ENCODE measurements at places on chromosomes 2 and 18.

DNA sequence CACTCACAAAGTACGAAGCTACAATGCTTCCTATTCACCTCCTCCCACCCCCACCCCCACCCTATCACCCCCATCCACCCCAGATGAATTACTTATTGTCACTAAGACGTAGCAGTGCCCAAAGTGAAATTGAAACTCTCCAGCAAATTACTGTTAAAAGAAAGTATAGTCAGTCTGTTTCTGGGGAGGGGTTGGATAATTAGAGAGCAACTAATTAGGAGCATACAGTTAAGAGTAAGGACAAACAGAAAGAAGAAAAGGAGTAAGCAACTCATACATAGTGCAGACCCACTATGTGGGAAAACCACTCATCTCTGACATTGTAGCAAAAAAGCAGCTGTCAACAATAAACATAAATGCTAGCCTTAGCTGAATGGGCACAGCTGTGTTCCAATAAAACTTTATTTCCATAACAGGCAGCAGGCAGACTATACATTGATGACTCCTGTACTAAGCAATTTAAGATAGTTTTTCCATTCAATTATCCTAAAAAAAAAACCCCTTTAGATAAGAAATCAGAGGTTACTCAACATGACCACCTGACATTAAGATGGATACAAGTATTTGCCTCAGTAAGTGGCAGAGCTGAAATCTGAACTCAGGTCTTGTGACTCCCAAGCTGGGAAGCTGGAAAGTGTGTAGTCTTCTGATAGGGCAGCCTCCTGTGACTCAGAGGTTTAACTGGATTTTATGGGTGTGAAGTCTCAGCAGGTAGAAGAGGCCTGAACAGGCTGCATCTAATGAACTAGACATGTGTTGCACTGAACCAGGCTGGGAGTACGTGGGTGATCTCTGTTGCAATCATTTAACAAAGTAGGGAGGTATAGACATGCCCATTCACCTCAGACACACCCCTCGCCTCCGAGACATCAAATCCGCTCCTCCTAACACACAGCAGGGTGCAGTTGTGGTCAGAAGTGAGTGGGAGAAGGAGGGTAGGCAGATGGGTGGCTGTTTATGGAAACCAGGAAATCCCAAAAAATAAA lies 171.8 kb upstream of the KLF7 start:
- DNase-seq = no peak

DNA sequence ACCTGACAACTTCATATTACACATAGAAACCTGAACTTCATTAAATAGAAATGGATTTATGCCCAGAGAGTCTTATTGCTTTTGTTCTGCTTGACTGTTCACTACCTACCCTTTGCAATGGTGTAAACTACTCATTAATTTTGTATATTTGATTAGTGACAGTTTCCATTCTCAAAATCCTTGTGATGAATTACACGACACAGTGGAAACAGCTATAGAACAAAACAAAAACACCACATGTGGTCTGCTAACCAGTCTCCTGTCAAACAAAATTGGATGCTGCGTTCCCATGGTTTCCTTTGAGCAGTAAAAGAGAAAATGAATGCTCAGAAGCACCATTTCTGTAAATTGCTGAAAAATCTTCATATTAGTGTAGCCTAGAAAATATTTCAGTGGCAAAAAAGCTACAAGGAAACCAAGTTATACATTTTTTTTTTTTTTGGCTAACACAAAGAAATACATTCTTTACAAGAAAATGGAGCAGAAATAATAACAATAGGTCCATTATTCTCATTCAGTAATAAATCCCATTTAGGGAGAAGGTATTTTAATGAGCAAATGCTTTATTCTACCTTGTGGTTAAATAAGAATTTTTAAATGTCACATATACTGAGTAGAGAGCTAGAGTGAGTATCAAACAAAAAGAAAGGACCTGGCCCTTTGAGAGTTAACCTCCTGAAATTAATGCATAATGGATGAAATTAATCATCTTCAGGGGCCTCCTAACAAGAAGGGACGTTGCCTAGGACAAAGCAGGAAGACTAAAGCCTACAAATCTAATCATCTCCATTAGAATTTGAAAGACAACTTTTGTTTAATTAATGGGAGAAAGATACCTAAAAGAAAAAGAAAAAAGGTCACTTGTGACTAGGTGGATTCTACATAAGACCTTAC lies 355.1 kb upstream of the ZC3H15 start:
- DNase-seq = no peak

DNA sequence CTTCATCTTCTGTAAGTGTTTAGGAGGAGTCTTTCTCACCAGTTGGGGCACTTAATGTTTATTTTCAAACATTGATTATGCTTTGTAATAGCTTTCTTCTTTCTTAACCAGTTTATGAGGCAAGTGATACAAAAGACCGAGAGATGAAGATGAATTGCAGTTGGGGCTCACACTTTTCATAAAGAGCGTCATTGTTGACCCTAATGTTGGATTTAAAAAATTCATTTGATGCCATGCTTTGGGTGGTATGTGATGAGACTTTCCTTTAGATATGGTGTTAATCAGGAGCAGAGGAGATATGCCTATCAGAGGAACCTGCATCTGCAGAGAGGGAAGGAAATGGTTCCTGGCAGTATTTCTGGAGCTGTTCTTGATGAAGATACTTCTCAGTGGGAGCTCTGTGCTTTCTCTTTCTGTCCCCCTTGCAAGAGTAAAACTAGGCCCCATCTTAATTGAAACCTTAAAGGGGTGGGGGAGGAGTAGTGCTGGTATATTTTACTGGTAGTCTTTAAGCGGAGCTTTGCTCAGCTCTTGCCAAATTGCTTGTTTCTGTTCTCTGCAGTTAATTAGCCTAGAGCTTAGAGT lies 2.3 kb downstream of the EML4 start:
- DNase-seq = no peak

- DNase-seq = no peak
These were observed 119.2 kb upstream of the ACVR1C start for GRCh38 chr2:157747695-157748370.

DNA sequence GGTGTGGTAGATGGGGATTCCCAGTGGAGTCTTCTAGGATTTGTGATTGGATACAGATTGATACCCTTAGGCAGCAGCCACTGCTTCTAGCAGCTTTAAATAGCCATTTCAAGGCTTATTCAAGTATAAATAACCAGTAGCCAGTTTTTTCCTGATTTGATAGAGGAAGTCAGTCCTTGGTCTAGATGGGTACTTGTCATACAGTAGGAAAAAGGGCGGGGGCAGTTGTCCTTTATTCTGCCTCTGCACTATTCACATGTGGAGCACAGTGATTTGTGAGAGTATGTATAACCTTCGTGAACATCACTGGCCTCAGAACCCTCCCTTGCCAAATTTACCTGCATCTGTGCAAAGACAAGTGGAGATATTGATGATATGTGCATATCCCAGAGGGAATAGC lies 6.8 kb downstream of the PPP1CB start:
- DNase-seq = no peak

- no peak for DNase-seq
These were observed 910.4 kb upstream of the GYPC start for GRCh38 chr2:125745514-125745913.

DNA sequence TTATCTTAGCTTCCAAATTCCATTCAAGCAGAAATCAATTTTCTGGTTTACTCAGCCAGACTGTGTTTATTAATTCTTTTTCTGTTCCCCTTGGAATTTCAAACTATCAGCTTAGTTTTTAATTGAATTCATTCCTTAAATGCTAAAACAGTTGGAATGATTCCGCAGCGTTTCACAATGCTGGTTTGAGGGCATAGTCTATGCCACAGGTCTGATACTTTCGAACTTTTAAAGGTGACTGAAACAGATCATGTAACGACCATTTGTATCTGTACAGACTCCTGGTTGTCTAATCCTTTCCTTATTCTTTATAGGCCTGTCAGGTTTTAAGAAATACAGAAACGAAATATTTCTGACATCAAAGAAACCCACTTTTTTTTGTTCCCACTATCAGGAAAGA lies 45.4 kb downstream of the STPG4 start:
- DNase-seq = no peak

GRCh38 chr18:47726550-47726949 lies 203.9 kb downstream of the SMAD2 start:
- DNase-seq = no peak

DNA sequence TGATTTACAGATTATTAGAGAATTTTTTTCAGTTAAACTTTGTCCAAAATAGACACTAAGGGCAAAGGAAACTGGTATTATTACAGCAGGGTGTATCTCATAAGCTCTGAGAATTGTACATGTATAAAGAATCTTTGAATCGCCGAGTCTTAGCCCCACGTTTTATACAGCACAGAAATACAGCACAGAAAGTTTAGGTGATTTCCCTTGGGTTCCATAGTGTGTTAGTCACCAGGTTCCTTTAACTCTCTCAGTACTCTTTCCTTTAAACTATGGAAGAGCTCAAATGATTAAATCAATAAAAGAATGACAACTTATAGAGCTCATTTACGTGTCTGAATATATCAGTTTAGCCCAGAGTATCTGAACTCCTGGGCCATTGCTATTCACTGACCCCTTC lies 256.8 kb downstream of the NEDD4L start:
- no peak for DNase-seq

DNA sequence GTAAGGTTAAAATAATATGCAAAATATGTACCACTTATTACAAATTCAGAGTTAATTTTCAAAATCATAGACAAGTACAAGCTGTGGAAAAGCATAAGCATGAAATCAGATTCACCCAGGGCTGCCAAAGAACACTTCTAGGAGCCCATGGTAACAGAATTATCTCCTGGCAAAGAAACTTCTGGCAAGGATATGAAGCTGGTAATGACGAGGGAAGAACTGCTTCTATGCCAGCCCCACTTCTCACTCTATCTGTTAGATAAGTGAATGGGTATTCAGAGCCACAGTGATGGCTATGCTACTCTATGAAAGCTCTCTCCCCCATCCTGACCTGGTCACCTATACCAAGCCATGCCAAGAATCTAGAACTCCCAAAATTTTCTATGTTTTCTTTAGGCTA lies 36.9 kb upstream of the PDE1A start:
- DNase-seq = no peak

DNA sequence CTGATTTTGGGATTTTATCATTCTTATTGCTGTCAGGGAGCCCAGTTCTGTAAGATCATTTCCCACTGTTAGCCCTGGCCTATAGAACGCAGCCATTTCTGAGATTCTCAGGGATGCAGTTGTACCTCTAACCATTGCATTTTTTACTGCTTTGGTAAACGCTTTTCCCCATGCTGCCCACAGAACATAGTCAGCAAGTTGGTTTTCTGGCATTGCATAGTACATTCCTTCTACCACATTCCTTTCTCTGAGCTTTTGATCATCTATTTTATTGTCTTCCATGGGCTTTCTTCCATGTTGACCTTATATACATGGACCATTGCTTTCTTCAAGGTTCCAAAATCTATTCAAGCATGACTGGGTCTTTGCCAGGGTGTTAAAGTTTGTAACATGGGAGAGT lies 86.8 kb upstream of the ST6GAL2 start:
- DNase-seq = no peak

GRCh38 chr2:223044092-223044836 lies 7.7 kb upstream of the KCNE4 start:
- peak; percentile 9 for DNase-seq

DNA sequence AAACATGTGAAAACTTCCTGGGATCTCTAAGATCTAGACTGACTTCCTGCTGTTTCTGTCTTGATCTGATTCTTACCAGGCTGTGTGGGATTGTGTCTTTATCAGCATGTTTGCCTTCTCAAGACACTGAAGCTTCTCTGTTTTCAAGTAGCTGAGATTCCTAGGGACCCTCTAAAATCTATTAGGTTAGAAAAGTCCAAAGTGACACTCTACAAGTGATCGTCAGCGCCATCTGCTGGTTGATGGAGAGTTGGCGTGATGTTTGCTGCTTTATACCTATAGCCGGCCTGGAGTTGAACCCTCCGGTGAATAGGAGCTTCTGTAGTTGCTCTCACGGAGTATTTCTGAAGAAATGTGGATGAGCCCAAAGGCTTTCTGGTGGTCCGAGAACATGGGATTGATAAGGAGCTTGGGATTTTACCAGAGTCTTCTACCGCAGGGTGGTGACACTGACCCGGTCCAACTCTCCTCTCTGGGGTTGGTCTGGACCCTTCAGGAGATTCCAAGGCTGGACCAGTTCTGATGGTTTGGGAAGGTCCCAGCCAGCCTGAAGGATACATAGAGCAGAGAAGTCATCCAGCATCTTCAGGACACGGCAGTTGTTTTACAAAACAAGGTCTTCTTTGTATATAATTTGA lies 96.0 kb upstream of the TTC39C start:
- DNase-seq = peak; percentile 51

- no peak for DNase-seq
These were observed 223.2 kb downstream of the PMAIP1 start for GRCh38 chr18:60123031-60123430.

DNA sequence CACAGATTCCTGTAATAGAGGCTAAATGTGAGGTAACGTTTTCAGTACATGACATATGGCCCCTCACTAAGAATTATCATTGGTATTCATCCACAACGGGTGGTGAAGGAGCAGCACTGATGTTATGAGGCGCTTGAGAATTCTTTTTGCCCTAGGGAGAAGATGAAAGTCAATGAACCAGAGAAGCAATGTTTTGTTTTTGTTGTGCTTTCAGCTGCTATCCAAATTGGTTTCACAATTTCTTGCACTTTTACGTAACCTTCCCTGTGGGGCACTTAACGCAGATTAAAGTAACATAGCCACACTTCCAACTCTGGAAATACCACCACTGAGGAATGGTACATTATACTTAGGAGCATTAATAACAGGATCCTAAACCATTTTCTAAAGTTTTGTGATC lies 13.3 kb upstream of the CCDC85A start:
- no peak for DNase-seq

GRCh38 chr2:161571051-161571429 lies 53.2 kb upstream of the SLC4A10 start:
- DNase-seq = no peak

DNA sequence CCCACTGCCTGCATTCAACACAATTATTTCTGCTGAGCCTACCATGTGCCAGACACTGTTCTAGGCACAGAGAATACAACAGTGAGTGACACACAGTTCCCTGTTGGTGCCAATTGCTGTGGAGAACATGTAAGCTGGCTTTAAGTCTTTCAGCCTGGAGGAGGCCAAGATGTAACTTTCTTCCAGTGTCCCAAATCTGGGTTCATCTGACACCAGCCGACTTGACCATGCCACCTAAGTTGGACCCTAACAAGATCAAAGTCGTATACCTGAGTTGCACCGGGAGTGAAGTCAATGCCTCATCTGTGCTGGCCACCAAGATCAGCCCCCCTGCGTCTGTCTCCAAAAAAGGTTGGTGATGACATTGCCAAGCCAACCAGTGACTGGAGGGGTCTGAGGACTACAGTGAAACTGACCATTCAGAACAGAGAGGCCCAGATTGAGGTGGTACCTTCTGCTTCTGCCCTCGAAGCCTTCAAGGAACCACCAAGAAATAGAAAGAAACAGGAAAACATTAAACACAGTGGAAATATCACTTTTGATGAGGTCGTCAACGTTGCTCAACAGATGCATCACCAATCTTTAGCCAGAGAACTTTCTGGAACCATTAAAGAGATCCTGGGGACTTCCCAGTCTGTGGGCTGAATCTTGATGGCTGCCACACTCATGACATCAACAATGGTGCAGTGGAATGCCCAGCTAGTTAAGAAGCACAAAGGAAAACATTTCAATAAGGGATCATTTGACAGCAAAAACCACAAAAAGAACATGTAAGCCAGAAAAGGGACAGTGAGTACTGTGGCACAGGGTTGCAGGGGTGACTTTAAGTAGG lies 6.3 kb downstream of the TRABD2A start:
- no peak for DNase-seq

GRCh38 chr2:128710242-128710641 lies 391.6 kb upstream of the HS6ST1 start:
- no peak for DNase-seq
